Activated T-helper 1 cell treated with anti-CD3 and anti-CD28 coated beads, Interleukin-2, amount 50 U/mL, for 16 hours (primary cell): ENCODE measurements at places on chromosomes 6 and 20.

DNA sequence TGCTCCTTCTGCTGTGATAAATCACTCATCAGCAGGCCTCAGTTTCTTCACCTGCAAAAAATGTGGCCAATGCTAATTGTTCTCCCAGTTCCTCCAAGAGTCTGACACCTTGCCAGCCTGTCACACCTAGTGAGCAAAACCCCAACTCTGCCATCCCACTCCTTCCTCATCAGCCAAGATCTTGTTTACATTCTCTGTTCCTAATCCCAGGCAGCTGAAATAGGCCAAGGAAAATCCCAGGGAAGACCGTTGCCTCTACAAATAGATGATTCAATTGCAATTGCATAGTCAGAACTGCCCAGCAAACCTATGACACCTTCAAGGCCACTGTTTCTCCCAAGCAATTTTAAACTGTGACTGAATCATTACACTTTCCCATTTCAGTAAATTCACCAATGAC is 78.7 kb downstream of the GMDS start:
- DNase-seq = no peak

DNA sequence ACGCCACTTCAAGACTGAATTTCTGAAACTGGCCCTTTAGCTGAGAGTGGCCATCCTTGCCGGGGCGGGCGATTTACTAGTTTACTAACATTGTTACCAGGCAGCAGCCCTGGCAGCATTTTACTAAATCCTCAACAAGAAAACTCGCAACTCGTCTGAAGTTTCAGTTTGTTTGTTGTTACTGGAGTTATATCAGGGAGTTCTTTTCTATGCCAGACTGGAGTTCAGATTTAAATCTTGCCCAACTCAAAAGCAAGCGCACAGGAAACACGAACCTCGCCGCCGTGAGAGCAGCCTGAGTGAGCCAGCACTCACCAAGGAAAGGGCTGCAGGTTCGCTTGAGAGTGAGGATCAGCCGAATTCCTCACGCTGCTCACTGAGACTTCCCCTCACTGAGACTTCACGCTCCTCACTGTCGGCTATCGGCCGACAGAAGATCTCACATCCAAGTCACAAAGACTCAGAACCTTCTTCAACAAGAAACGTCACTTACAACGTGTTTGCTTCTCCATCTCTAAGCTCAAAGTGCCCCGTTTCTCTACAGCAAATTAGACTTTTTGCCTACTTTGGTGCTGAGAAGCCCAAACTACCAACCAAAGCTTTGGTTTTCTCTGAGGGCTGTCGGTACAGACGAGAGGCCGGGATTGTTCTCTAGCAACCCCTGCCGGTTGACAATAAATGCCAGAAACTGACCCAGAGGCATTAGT is 78.9 kb downstream of the OLIG3 start:
- peak; percentile 22 for DNase-seq

DNA sequence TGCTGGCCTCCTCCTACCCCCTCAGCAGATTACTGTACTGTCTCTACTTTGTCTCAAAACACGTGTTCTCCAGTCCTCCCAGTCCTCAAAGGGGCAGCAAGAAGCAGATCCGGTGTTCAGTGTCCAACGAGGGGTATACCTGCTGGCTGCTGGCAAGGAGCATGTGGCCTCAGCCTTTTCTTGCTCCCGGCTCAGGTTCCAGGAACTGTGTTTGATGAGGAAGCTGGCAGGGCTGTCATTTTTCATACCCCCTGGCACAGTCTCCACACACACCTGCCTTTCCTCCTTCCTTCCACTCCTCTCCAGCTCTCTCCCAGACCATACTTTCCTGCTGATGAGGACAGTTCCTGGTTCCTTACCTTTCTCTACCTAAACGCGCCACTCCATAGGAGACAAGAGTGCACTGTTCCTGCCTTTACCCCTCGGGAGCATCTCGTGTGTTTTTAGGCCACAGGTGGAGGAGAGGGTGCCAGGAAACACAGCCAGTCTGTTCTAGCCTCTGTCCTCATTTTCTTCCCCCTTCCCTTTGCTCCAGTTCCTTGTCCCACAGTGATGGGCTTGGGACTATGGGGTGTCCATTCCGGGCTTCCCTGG is 77.2 kb downstream of the SSR1 start:
- no peak for DNase-seq

GRCh38 chr6:16836144-16836981 is 75.1 kb upstream of the ATXN1 start:
- DNase-seq = no peak
